Activated naive CD4-positive, alpha-beta T cell treated with anti-CD3 and anti-CD28 coated beads for 36 hours (primary cell): ENCODE measurements at places on chromosomes 12 and 14.

DNA sequence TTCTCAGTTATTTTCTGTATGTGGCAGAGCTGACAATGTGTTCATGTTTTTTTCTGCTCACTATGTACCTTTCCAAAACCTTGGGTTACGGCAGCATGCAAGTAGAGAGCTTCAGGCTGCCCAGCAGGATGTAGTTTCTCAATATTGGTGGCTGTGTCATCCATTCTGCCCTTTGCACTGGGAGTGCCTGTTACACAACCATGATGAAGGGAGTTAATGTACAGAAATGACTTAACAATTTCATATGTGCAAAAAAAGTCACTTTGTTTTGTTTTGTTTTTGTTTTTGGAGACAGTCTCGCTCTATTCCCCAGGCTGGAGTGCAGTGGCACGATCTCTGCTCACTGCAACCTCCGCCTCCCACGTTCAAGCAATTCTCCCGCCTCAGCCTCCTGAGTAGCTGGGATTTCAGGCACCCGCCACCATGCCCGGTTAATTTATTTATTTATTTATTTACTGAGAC, 6.1 kb upstream of the CNIH1 start:
- DNase-seq = no peak

DNA sequence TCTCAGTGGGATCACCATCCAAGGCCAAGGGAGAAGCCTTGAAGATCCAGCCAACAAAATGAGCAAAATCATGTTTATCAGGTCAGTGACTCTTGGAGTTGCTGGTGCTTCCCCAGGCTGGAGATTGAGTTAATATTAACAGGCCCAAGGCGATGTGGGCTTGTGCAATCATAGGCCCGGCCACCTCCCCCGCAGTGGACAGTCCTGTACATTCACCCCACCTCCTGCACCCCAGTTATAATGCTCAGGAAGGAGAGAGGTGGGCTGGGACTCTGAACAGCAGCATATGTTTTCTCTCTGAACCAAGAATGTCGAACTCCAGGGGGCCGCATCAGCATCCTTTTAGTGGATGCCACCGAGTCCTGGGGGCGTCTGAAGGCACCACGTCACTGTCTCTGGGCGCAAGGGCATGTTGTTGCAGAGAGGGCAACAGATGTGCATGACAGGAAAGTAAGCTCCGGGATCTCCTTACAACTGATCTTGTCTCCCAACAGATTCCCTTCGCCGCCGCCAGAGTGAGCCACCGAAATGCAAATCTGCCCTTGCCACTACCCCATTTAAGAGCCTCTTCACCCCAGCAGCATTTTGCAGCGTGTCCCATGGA, 32.2 kb upstream of the SERPINA6 start:
- peak; percentile 54 for DNase-seq

- no peak for DNase-seq
Measured at GRCh38 chr14:89244720-89245119, 172.3 kb downstream of the FOXN3 start.

DNA sequence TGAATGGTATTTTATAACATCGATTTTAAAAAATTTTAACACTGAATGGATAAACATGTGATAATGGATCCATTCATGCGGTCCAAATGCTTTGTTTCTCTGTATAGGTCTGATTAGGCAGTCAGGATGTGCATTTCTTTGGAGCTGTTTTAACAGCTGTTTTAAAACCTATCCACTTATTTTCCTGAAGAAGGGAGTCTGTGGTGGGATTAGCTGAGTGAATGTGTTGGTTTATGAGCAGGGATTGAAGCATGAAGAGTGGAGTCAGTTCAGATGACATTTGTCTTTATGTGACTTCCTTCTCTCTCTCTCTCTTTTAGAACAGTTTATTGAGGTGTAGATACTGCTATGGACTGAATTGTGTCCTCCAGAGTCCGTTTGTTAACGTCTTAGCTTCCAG, 37.7 kb downstream of the GLT8D2 start:
- no peak for DNase-seq

- DNase-seq = no peak
Measured at GRCh38 chr14:102579696-102580549, 12.5 kb upstream of the RCOR1 start.

DNA sequence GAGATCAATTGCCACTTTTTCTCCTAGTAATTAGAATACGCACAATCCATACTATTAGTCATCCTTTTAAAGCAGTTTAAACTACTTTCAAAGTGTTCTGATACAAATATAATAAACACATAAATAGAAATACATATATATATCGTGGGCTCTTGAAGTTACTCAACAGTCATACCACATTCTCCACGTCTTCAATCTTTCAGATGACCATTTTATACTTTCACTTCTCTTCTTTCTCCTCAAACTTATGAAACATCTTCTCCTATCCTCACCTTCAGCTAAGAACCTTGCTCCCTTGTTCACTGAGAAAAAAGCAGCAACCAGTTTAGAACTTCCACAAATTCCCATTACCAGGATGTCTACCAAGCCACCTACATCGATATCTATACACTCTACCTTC, 19.2 kb downstream of the CEP290 start:
- DNase-seq = no peak

- no peak for DNase-seq
Measured at GRCh38 chr12:10102322-10102721, 3.5 kb upstream of the CLEC1A start.

DNA sequence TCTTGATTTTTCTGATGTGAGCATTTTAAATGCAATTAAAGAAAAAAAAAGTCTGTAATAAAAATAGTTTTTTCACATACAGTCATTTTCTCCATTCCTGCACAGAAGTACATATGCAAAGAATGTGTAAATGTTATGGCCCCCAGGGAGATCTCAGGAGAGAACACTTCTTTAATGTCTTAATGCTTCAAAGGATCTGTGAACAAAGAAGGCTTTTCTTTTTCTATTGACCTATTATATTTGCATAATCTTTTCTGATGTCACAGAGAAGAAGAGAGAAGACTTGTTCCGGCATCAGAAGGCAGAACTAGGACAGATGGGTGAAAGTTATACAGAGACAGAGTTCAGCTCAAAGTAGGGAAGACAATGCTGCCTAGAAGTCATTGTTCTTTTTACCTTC, 413.5 kb upstream of the STXBP6 start:
- no peak for DNase-seq

- peak; percentile 57 for DNase-seq
Measured at GRCh38 chr12:107404981-107405380, 280.6 kb upstream of the PWP1 start.

DNA sequence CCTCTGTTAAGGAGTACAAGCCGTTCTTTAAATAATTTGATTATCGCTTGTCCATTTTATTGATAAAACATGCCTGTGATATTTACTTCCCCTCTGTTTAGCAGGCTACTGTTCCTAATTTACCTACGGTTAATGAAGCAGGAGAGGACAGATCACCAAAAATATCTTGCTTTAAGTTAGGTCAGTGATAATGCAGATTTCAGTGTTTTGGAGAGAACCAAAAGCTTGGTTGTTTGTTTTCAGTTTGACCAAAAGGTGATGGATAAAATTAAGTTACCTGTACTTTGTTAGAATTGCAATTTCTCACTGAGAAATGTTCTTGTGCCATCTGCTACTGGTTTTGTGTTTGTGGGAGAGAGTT, 958 bp downstream of the SPATS2 start:
- DNase-seq = no peak

GRCh38 chr14:37230551-37231194, 32.9 kb downstream of the MIPOL1 start:
- no peak for DNase-seq

GRCh38 chr14:104938436-104938835, 13.8 kb downstream of the PLD4 start:
- DNase-seq = no peak

GRCh38 chr12:81558031-81558430, 201.1 kb downstream of the PPFIA2 start:
- DNase-seq = no peak

- no peak for DNase-seq
Measured at GRCh38 chr12:19150273-19150900, 20.9 kb downstream of the PLEKHA5 start.
